ENCODE measurements at places on chromosomes 1 and 21.

GRCh38 chr1:180905927-180906326 lies 6.8 kb upstream of the KIAA1614 start:
- DNase-seq = no peak

DNA sequence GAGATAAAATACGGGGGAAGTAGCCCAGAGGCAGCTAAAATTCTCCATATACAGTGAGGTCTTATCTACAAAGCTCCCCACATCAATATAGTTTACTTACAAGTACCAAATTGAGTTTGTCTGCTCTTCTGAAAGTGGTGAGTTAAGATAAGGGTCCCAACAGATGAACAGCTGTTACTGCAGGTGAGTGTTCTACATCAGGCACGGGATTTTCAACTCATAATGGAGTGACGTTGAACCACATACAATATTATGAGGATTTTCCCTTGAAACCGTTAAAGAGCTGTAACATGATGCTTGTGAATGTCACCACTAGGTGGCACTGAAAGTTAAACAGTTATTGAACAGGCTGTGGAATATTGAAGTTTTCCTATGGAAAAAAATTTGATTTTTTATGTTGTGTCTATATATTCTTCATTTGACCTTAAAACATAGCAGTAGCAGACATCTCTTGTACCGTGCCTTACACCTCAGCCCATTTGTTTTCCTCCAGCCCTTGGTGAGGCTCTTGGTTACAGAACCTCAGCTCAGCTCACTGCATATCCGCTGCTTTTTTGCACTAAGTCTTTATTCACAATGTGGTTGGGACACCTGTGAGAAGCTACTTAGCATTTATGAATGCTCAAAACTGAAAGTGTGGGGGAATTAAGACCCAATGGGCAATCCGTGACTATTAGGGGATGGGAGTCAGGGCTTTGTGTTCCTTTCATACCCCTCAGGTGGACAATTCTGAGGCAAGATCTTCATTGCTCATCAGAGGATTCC lies 23.2 kb downstream of the CD1D start:
- peak; percentile 29 for DNase-seq

DNA sequence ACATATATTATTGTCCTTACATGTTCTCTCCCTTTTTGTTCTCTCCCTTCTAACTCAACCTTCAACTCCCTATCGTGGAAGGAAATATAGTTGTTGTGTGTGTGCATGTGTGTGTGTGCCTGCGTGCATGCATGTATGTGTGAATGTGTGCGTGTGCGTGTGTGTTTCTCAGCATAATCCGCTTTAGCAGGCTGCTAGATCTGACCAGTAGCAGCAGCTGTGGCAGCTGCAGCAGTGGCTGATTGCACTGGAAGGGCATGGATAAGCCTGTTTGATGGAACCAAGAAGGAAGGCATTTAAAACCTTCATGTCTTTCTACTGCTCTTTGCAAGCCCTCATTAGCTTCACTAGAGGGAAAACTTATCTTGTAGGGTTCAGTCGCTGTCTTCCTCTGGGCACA lies 65.6 kb upstream of the IRF2BP2 start:
- no peak for DNase-seq

DNA sequence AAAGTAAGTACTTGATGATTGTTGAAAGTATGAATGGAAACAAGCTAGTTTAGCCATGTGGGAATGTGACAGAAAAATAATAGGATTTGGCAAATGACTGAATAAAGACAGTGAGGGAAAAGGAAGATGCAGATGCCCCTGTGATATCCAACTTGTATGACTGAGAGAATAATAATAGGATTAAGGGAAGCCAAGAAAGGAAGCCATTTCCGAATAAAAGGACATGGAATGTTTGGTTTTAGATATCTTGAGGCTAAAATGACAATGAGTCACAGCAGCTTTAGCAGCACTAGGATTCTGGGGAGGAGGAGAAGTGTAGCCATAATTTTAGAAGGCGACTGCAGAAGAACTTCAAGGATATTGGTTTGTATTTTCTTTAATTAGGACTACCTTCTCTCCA lies 109.2 kb downstream of the TTLL7 start:
- no peak for DNase-seq

GRCh38 chr1:237884237-237884636 lies 6.5 kb downstream of the ZP4 start:
- DNase-seq = no peak
